T-cell (primary cell): ENCODE measurements at places on chromosomes 2 and 18. TPM values are rescaled to one million over a fixed set of nuclear protein-coding genes. Genes with fewer than 3 reads are reported as not detected.

GRCh38 chr2:132754867-132755472 lies 85.0 kb upstream of the LYPD1 start:
- no peaks in the 10 kb centered on the region for H3K4me1 ChIP-seq
- H3K27ac ChIP-seq: no peak overlapping the region
- H3K27me3 ChIP-seq: no peaks in the 10 kb centered on the region
- H3K36me3 ChIP-seq: no peaks in the 10 kb centered on the region
- no peak for DNase-seq

GRCh38 chr2:38095996-38096861 lies 20.3 kb upstream of the CYP1B1 start:
- H3K27me3 ChIP-seq: peaks cover 7% of the 10 kb centered on the region
- DNase-seq: no peak

- peaks cover 39% of the 10 kb centered on the region for H3K27me3 ChIP-seq
- H3K4me1 ChIP-seq: no peaks in the 10 kb centered on the region
- H3K27ac ChIP-seq: no peak overlapping the region
- no peaks in the 10 kb centered on the region for H3K36me3 ChIP-seq
Observed at GRCh38 chr2:242054881-242055801, 185.6 kb downstream of the RTP5 start.

DNA sequence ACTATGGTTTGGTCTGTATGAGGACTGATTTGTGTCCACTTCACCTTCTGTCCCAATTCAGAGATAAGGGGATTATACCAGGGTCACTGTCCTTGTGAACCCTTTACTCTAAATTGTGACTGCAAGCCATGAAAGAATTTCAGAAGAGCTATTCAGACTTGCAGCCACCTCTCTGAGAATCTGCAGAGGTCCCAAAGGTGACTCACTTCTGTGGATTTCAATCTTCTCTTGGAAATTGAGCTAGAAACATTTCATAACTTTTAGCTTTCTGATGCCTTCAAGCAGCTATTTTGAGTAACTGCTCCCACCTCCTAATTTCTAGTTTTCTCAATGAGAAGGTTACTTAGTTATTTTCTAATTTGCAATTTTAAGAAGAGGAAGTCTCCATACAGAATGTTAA lies 1242.4 kb upstream of the ACVR2A start:
- H3K27me3 ChIP-seq: no peaks in the 10 kb centered on the region
- no peak for DNase-seq
- no peaks in the 10 kb centered on the region for H3K36me3 ChIP-seq
- no peak overlapping the region for H3K27ac ChIP-seq
- H3K4me3 ChIP-seq: no peak overlapping the region
- no peaks in the 10 kb centered on the region for H3K4me1 ChIP-seq

The TMEM247 gene
- total RNA-seq: not detected

- H3K27ac ChIP-seq: no peak overlapping the region
- no peaks in the 10 kb centered on the region for H3K27me3 ChIP-seq
- H3K4me3 ChIP-seq: no peak overlapping the region
Observed at GRCh38 chr2:196101325-196101991, 32.8 kb upstream of the DNAH7 start.

The TAF4B gene
- 14.6 TPM for total RNA-seq

The TMEFF2 gene
- not detected for total RNA-seq

DNA sequence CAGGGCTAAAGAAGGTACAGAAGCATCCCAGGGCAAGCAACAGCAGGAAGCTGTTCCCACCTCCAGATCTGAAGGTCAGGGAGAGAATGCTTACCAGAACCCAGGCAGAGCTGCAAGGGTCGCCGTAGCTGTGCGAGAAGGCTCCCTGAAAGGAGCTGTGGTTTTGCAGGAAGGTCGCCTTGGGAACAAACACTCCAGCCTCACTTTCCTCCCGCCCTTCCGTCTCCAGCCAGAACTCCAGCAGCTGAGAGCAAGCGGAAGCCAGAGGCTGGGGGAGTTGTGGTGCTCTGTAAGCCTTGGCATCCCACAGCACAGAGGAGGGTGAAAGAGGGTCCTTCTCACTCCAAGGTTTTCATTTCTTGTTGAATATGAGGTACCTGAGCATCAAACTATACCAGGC lies 18.3 kb upstream of the ICOS start:
- DNase-seq: no peak
- no peak overlapping the region for H3K27ac ChIP-seq
- H3K27me3 ChIP-seq: no peaks in the 10 kb centered on the region
- no peak overlapping the region for H3K4me3 ChIP-seq

The HOXD9 gene
- not detected for total RNA-seq
